ENCODE measurements at places on chromosomes 2 and 18. TPM values are rescaled to one million over a fixed set of nuclear protein-coding genes. Genes with fewer than 3 reads are reported as not detected.

DNA sequence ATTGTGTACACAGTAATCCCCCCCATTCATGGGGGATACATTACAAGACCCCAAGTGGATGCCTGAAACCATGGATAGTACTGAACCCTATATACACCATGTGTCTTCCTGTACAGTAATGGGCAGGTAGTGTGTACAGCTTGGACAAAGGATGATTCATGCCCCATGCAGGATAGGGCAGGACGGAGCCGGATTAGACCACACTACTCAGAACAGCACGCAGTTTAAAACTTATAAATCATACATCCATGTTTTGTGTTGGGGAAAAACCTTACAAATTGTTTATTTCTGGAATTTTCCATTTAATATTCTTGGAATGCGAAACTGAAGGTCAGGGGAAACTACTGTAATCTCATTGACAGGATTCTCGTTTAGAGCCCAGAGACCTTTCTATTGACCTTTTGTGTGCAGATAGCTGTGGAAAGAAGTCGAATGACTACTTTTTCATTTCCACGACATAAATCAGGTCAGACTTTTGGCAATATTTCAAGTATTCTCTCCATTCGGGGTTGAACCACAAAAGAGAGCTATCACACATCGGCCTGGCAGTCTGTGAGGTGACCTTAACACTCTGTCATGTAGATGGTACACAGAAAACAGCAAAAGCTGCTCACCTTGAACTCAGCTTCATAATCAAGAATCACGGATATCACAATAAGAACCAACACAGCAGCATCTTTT, 9.9 kb upstream of the YPEL5 start:
- H3K27me3 ChIP-seq: peaks cover 4% of the 10 kb centered on the region
- H3K36me3 ChIP-seq: no peaks in the 10 kb centered on the region
- no peak for DNase-seq
- H3K4me3 ChIP-seq: no peak overlapping the region
- H3K4me1 ChIP-seq: peaks cover 6% of the 10 kb centered on the region

GRCh38 chr2:217066510-217067270, 206.8 kb upstream of the TNP1 start:
- no peaks in the 10 kb centered on the region for H3K4me1 ChIP-seq
- peaks cover 2% of the 10 kb centered on the region for H3K27me3 ChIP-seq
- no peak overlapping the region for H3K4me3 ChIP-seq
- no peak for DNase-seq

DNA sequence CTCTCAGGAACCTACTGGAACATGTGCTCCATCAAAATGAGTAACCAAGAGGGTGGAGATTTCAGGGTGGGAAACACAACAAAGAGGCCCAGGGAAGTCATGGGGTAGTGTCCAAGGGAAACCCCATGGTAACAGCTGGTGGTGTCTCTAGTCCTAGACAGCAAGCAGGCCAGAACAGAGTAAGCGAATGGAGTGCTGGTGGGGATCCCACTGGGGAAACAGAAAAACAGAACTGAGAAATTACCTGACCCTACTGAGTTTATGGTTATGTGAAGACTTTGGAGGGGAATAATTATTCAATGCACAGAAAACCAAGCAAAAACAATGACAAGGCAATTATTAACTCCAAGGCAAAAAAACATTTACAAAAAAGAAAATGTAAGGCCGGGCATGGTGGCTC, 16.9 kb downstream of the ERCC3 start:
- no peak overlapping the region for H3K4me3 ChIP-seq
- DNase-seq: no peak
- H3K27ac ChIP-seq: no peak overlapping the region
- peaks cover 38% of the 10 kb centered on the region for H3K36me3 ChIP-seq
- peaks cover 13% of the 10 kb centered on the region for H3K4me1 ChIP-seq

- no peak for DNase-seq
- H3K27me3 ChIP-seq: no peaks in the 10 kb centered on the region
- H3K36me3 ChIP-seq: no peaks in the 10 kb centered on the region
- peaks cover 40% of the 10 kb centered on the region for H3K4me1 ChIP-seq
Observed at GRCh38 chr2:179253226-179253625, 11.4 kb downstream of the SESTD1 start.

GRCh38 chr2:2056531-2056930, 274.5 kb downstream of the MYT1L start:
- DNase-seq: no peak
- no peaks in the 10 kb centered on the region for H3K27me3 ChIP-seq
- H3K36me3 ChIP-seq: no peaks in the 10 kb centered on the region
- H3K27ac ChIP-seq: peak overlapping the region; percentile 86

DNA sequence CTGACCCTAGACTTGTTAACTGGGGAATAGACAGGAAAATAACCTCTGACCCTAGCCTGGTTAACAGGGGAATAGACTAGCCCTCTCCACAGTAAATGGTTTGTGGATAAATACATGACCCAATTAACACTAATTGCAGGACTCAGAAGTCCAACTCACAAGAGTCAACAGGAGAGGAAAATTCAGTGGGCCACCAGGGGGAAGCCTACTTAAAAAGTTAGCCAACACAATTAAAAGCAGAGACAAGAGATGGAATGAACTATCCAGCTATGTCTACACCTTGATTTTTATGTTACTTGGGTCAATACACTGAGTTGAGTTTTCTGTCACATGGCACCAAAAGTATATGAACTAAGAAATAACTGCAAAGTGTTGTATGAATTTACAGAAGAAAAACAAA, 158.8 kb upstream of the SLC39A10 start:
- peaks cover 1% of the 10 kb centered on the region for H3K27me3 ChIP-seq
- DNase-seq: peak; percentile 52
- H3K4me3 ChIP-seq: no peak overlapping the region
- no peaks in the 10 kb centered on the region for H3K36me3 ChIP-seq
- H3K27ac ChIP-seq: peak overlapping the region; percentile 18

DNA sequence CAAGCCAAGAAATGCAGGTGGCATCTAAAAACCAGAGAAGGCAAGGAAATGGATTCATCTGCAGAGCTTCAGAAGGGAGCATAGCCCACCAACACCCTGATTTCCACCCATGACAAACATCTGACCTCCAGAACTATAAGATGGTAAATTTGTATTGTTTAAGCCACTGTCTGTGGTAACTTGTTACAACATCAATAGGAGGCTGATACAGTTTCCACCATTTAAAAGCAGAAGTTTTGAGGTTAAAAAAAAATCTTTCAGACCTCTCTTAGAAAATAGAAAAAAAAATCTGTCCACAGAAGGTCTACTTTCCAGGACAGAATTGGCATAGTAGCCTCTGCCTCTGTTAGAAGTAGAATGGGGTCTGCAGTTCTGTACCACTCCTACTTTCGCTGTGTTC, 37.2 kb downstream of the SLC40A1 start:
- no peak for DNase-seq
- no peak overlapping the region for H3K27ac ChIP-seq
- H3K4me3 ChIP-seq: no peak overlapping the region
- H3K27me3 ChIP-seq: peaks cover 6% of the 10 kb centered on the region

- peak overlapping the region; percentile 86 for H3K27ac ChIP-seq
- peak overlapping the region; percentile 68 for H3K4me3 ChIP-seq
- H3K27me3 ChIP-seq: no peaks in the 10 kb centered on the region
Observed at GRCh38 chr2:64727013-64727767, 73.5 kb upstream of the SERTAD2 start.

DNA sequence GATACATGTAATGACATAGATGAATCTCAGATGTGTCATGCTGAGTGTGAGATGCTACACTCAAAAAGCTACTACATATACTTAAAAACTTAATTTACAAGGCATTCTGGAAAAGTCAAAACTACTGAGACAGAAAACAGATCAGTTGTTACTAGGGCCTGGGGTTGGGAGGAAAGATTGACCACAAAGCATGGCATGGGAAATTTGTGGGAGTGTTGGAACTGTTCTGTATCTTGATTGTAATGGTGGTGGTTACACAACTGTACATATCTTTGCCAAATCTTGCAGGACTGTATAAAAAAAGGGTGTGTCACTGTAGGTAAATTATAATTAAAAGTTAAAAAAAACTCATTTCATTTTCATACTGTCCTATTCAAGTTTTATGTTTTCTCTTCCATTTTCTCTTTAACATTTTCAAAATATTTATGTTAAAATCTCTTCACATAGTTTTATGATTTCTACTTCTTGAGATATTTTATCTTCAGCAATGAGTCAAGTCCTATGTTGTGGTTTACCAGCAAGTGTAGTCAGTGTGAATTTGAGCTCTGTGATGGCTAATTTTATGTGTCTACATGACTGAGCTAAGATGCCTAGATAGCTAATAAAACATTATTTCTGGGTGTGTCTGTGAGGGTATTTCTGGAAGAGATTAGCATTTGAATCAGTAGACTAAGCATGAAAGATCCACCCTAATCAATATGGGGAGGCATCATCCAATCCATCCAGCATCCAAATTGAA, 58.6 kb upstream of the VRK2 start:
- no peak overlapping the region for H3K27ac ChIP-seq
- H3K27me3 ChIP-seq: no peaks in the 10 kb centered on the region
- H3K4me3 ChIP-seq: no peak overlapping the region
- no peaks in the 10 kb centered on the region for H3K4me1 ChIP-seq
- no peak for DNase-seq

GRCh38 chr18:2587788-2588187, 16.4 kb downstream of the NDC80 start:
- H3K4me3 ChIP-seq: no peak overlapping the region
- no peak overlapping the region for H3K27ac ChIP-seq
- peaks cover 19% of the 10 kb centered on the region for H3K4me1 ChIP-seq

DNA sequence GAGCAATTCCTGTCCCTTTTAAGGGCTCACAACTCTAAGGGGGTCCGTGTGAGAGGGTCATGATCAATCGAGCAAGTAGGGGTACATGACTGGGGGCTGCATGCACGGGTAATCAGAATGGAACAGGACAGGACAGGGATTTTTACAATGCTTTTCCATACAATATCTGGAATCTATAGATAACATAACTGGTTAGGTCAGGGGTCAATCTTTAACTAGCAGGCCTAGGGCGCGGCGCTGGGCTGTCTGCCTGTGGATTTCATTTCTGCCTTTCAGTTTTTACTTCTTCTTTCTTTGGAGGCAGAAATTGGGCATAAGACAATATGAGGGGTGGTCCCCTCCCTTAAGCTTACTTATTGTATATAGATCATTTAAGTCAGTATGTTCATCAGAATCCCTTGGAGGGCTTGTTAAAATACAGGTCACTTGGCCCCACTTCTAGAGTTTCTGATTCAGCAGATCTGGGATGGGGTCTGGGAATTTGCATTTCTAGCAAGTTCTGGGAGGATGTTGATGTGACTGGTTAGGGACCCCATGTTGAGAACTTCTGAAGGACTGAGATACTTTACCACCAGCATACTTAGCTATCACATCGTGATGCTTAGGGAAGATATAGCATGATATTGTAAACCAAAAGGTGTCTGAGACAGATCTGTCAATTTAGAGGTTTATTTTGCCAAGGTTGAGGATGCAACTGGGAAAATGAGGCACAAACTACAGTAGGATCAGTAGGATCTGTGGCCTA, 2.8 kb upstream of the INPP4A start:
- peaks cover 3% of the 10 kb centered on the region for H3K27me3 ChIP-seq
- DNase-seq: no peak
- peaks cover 7% of the 10 kb centered on the region for H3K36me3 ChIP-seq
- peak overlapping the region; percentile 61 for H3K27ac ChIP-seq
- no peak overlapping the region for H3K4me3 ChIP-seq
- peaks cover 53% of the 10 kb centered on the region for H3K4me1 ChIP-seq

DNA sequence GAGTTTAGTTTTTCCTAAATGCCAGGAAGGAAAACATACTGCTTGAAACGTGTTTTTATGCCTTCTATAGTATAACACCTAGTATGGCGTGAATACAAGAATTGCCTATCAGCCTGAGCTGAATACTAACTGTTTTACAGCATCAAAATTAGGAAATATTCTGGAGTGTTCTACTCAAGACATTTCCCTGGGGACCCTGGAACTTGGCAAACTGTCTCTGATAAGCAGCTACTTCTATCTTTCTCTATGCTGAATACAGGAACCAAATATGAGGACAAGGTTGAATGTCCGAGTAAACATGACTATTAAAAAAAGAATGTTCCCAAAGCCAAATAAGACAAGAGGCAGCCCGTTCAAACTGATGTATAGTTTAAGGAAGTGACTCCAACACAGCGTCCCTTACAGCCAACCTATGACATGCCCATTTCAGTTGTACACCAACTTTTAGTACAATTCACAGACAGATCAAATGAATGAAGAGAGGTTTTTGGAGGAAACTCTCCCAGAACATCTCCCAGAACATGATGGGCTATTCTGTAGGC, 951.3 kb upstream of the ACVR2A start:
- H3K27ac ChIP-seq: no peak overlapping the region
- H3K27me3 ChIP-seq: no peaks in the 10 kb centered on the region
- H3K36me3 ChIP-seq: no peaks in the 10 kb centered on the region
- DNase-seq: no peak
- H3K4me1 ChIP-seq: no peaks in the 10 kb centered on the region
- H3K4me3 ChIP-seq: no peak overlapping the region

DNA sequence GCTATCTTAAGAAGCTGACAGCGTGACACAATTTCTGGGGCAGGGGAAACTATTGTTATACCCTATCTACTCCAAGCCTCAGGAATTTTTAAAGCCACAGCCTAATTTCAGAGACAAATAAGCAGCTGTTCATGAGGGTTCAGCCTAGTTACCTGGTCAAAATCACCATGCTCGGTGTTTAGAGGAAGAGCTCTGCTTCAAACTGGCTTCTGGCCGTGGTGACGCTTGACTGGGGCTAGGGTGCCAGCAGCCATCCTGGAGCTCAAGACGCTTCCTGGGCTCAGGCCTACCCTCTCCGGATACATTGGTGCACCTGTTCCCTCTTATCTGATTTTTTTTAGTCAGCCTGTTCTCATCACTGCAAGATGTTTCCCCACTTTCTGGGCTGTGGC, 41.7 kb downstream of the FRZB start:
- DNase-seq: no peak
- H3K27ac ChIP-seq: no peak overlapping the region
- H3K4me3 ChIP-seq: no peak overlapping the region
- H3K27me3 ChIP-seq: peaks cover 6% of the 10 kb centered on the region
- no peaks in the 10 kb centered on the region for H3K36me3 ChIP-seq

- no peak overlapping the region for H3K4me3 ChIP-seq
- H3K27me3 ChIP-seq: peaks cover 3% of the 10 kb centered on the region
- no peaks in the 10 kb centered on the region for H3K36me3 ChIP-seq
- no peak overlapping the region for H3K27ac ChIP-seq
Observed at GRCh38 chr2:132473174-132473883, 56.7 kb downstream of the GPR39 start.

DNA sequence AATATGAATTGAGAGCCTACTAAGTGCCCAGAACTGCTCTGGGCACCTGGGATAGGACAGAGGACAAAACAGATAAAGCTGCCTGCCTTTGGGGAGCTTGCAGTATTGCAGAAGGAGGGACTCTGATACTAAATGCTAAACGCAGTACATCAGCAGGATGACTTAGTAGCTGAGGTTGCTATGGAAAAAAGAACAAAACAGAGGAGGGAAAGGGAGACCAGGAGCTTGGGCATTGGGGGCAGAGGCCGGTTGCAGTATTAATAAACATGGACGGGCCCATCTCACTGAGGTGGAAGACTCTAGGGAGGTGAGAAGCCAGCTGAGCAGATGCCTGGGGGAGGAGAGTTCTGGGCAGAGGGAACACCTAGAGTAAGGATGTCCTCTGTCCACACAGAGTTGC, 66.1 kb upstream of the SP3 start:
- no peaks in the 10 kb centered on the region for H3K4me1 ChIP-seq
- H3K27me3 ChIP-seq: no peaks in the 10 kb centered on the region
- DNase-seq: no peak
- no peak overlapping the region for H3K4me3 ChIP-seq

The IL37 gene
- not detected for polyA plus RNA-seq

The REG1B gene
- polyA plus RNA-seq: not detected

The ICOS gene
- polyA plus RNA-seq: 0.97 TPM

The CXCR1 gene
- 13.0 TPM for polyA plus RNA-seq

The TNFAIP6 gene
- polyA plus RNA-seq: not detected

The MEP1B gene
- not detected for polyA plus RNA-seq
